ENCODE measurements at places on chromosomes 4 and X.

- DNase-seq, result no peak
Observed at GRCh38 chr4:61500883-61501282, 300.8 kb downstream of the ADGRL3 start.

GRCh38 chr4:36189511-36190226 lies 54.6 kb downstream of the ARAP2 start:
- DNase-seq, result no peak

DNA sequence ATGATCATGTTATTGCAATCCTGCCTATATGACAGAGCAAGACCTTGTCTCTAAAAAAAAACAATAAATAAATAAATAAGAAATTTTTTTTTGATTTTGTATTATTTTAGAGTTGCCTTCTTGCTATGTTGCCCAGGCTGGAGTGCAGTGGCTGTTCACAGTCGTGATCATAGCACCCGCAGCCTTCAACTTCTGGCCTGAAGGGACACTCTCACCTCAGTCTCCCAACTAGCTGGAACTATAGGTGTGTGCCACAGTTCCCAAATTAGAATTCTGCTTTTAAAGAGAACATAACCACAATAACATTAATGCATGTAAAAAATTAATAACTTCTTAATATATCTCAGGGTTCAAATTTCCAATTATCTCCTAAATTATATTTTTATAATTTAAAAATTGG lies 7.8 kb downstream of the YIPF6 start:
- no peak for DNase-seq

- no peak for DNase-seq
Observed at GRCh38 chrX:20265726-20266681, 705 bp downstream of the RPS6KA3 start.

GRCh38 chrX:147565237-147565636 lies 346.5 kb upstream of the FMR1 start:
- DNase-seq, result no peak

DNA sequence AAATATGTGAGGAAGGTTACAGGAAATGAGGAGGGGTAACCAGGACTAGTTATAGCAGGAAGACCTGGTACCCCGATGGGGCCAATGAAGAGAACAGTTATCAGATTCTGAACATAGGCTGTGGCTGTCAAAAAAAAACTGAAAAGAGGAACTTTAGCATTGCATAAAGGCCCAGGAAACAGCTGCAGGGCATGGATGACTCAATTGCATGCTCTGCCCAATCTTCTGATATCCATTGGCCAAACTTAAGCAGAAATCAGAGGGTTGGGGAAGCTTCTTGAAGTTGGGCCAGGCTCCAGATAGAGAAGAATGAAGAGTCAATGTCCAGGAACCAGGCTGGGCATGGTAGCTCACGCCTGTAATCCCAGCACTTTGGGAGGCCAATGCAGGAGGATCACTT lies 1222.4 kb upstream of the PRKX start:
- no peak for DNase-seq

DNA sequence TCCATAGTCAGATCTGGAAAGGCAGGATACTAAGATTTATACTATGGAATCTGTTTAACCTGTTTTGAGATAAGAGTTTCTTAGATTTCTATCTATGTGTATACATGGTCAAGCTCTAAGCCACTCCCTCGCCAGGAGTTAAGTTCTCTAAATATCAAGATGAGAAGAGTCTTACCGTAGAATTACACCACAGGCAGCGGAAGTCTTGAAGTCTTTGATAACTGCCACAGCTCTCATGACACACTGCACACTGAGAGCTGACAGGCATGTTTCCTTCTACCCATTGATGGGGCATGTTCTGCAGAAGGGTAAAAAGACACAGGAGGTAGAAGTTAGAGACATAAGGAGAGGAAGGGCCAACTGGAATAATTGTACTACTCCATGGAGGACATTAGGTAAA lies 67.7 kb downstream of the DGKK start:
- no peak for DNase-seq

DNA sequence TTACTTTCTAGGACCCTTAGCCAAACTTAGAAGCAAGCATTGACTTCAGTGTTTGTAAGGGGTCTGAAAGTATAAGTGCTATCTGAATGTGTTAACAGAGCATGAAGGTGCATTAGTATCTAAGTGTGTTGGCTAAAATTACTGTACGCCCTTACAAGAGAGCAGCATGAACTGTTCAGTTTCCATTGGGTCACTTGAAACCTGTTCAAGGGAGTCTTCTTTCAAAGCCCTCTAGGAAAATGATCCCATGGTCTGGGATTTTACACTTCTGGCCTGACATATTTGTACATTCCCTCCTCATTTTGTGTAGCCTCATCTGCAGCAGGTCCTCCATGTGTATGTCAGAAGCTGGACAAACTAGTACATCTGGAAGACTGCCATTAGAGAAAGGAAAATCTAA lies 3.2 kb downstream of the PRDX4 start:
- no peak for DNase-seq

DNA sequence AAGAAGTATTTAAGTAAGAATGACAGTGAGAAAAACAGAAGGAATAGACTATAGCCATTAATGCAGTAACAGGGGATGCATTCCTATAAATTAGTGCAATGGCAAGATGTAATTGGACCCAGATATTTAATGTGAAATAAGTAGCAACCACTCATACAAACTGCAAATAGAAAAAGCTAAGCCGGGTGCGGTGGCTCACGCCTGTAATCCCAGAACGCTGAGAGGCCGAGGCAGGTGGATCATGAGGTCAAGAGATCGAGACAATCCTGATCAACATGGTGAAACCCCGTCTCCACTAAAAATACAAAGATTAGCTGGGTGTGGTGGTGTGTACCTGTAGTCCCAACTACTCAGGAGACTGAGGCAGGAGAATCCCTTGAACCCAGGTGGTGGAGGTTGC lies 845.8 kb downstream of the PDHA2 start:
- no peak for DNase-seq

DNA sequence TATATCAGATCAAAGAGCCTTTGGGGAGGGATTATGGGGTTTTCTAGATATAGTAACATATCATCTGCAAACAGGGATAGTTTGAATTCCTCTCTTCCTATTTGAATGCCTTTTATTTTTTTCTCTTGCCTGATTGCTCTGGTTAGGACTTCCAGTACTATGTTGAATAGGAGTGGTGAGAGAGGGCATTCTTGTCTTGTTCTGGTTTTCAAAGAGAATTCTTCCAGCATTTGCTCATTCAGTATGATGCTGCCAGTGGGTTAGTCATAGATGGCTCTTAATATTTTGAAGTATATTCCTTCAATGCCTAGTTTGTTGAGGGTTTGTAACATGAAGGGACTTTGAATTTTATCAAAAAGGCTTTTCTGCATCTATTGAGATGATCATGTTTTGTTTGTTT lies 25.6 kb upstream of the ABCB7 start:
- DNase-seq, result peak; percentile 1

DNA sequence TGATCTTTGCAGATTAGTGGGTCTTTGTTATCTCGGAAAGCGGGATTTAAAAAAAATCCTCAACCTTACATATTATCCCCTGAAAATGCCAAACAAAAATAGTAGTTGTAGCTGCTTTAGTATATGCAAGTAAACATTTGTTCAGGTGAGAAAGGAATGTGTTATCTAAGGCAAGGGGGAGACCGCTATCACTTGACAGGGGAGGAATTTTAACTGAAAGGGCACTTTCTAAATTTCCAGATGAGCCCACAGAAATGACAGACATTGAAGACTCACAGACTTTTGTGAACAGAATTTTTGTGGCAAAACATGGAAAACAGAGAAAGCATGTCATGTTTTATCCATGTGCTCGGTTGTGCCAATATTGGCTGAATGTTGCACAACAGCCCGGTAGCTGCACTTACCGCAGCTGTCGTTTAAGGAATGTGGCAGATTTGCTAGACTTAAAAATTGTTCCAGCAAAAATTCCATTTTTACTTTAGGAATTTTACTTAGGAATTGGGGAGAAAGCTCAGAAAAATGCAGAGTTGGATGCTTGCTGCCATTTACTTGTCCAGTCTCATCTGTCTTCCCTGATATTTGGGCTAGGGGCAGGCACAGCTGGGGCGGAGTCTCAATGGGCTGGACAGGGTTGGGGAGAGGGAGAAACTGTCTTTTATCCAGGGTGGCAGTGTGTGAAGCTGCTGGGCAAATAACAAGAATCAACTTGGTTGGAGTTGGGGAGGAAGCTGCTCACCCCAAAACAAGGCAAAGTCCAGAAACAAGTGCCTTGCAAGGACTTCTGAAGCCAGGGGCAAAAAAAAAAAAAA lies 94.6 kb upstream of the RPS6KA3 start:
- peak; percentile 6 for DNase-seq

- DNase-seq, result no peak
Observed at GRCh38 chrX:9341291-9342201, 123.3 kb upstream of the TBL1X start.

- no peak for DNase-seq
Observed at GRCh38 chrX:77299549-77299948, 147.6 kb upstream of the FGF16 start.

DNA sequence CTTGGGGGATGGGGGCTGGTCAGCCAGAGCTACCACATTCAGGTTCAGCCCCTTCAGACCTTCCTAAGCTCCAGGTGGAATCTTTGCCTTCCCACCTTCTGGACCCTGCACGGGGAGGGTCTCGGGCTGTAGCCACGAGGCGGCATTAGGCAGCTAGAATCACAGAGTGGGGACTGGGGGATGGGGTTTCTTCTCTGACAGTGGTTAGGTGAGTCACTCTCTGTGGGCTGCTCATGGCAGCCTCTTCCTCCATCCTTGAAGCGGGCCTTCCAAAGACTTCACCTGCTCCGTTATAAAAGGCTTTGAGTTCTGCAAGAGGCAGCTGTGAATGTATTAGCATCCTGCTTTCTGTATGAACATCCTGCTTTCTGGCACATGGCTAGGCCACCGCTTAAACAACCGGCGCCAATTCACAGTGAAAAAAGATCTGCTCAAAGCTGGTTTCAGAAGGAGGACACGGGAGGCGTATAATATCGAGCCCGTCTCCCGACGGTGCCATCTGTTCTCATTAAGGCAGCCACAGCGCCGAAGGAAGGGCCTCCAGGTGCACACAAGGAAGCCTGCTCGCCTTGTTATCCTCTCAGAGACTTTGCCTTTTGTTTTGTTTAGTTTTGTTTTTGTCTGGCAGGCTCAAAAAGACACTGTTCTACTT lies 74.3 kb upstream of the IGFBP7 start:
- no peak for DNase-seq

Data from NCI-H226 (cell line).